Progenitor cell of endocrine pancreas (in vitro differentiated cells): ENCODE measurements at places on chromosomes 16 and 17. TPM values are rescaled to one million over a fixed set of nuclear protein-coding genes. Genes with fewer than 3 reads are reported as not detected.

TEDC2 gene
- total RNA-seq, result 27.4 and 32.2 TPM in 2 replicates

PPP1R27 gene
- not detected in 2 replicates for total RNA-seq

ZDHHC1 gene
- 16.5 and 17.0 TPM in 2 replicates for total RNA-seq

PIPOX gene
- 4.3 and 5.3 TPM in 2 replicates for total RNA-seq

KRT32 gene
- total RNA-seq, result not detected in 2 replicates

NGFR gene
- 2.7 and 6.2 TPM in 2 replicates for total RNA-seq

TBC1D3B gene
- total RNA-seq, result 27.1 and 30.1 TPM in 2 replicates

CRYBA1 gene
- not detected in 2 replicates for total RNA-seq

MAP2K3 gene
- 24.7 and 26.2 TPM in 2 replicates for total RNA-seq

CDH11 gene
- 5.5 and 6.0 TPM in 2 replicates for total RNA-seq

FKBP10 gene
- total RNA-seq, result 154 and 155 TPM in 2 replicates

KRT25 gene
- not detected in 2 replicates for total RNA-seq

ZNF213 gene
- total RNA-seq, result 13.1 and 13.4 TPM in 2 replicates

MLX gene
- 26.8 and 33.7 TPM in 2 replicates for total RNA-seq

CDIP1 gene
- 30.2 and 31.8 TPM in 2 replicates for total RNA-seq

TPSG1 gene
- total RNA-seq, result not detected in 2 replicates

VAT1L gene
- 0.67 and 1.1 TPM in 2 replicates for total RNA-seq

RNF157 gene
- 43.5 and 45.9 TPM in 2 replicates for total RNA-seq

PLXDC1 gene
- 2.3 and 3.7 TPM in 2 replicates for total RNA-seq

STX1B gene
- 1.0 and 1.6 TPM in 2 replicates for total RNA-seq

CHST4 gene
- 0.16 TPM in 1 of 2 replicates, not detected in the other for total RNA-seq

TMC7 gene
- 4.8 and 6.2 TPM in 2 replicates for total RNA-seq

SEPTIN12 gene
- total RNA-seq, result 0.78 TPM in 1 of 2 replicates, not detected in the other

PDPK1 gene
- 45.0 and 45.1 TPM in 2 replicates for total RNA-seq

PRCD gene
- 0.86 and 1.7 TPM in 2 replicates for total RNA-seq

CDRT15L2 gene
- not detected in 2 replicates for total RNA-seq

OTOA gene
- 0.07 and 0.13 TPM in 2 replicates for total RNA-seq

TRAPPC2L gene
- 74.9 and 86.2 TPM in 2 replicates for total RNA-seq

CMTM2 gene
- 0.58 TPM in 1 of 2 replicates, not detected in the other for total RNA-seq

IGF2BP1 gene
- 298 and 326 TPM in 2 replicates for total RNA-seq

OR2C1 gene
- total RNA-seq, result 0.19 TPM in 1 of 2 replicates, not detected in the other

KRTAP29-1 gene
- not detected in 2 replicates for total RNA-seq

SLC5A10 gene
- total RNA-seq, result not detected in 2 replicates

TLCD3B gene
- 1.5 and 1.7 TPM in 2 replicates for total RNA-seq

ABCA5 gene
- total RNA-seq, result 10.9 and 12.7 TPM in 2 replicates

IGSF6 gene
- total RNA-seq, result not detected in 2 replicates

HCRT gene
- total RNA-seq, result not detected in 2 replicates

CLEC18C gene
- 0.17 TPM in 1 of 2 replicates, not detected in the other for total RNA-seq

ARL17A gene
- total RNA-seq, result 20.1 and 21.7 TPM in 2 replicates

OR4D1 gene
- total RNA-seq, result not detected in 2 replicates

HOXB4 gene
- 3.4 and 6.0 TPM in 2 replicates for total RNA-seq

MED31 gene
- total RNA-seq, result 17.8 and 18.2 TPM in 2 replicates

KDM8 gene
- 12.5 and 14.4 TPM in 2 replicates for total RNA-seq

ENPP7 gene
- not detected in 2 replicates for total RNA-seq

GLIS2 gene
- 22.2 and 23.2 TPM in 2 replicates for total RNA-seq

MARCHF10 gene
- total RNA-seq, result not detected in 2 replicates

DNAAF8 gene
- total RNA-seq, result 1.1 TPM in 2 replicates

COL1A1 gene
- total RNA-seq, result 26.7 and 38.4 TPM in 2 replicates

CTRB1 gene
- not detected in 2 replicates for total RNA-seq

CSH2 gene
- total RNA-seq, result not detected in 2 replicates

CTRL gene
- total RNA-seq, result 0.57 and 2.2 TPM in 2 replicates

EFCAB5 gene
- 0.44 TPM in 1 of 2 replicates, not detected in the other for total RNA-seq

PYCARD gene
- total RNA-seq, result 4.6 and 5.4 TPM in 2 replicates
